ENCODE measurements at places on chromosomes 4 and X.

GRCh38 chrX:150406596-150406995, 43.5 kb downstream of the MAMLD1 start:
- no peak for DNase-seq

- no peak for DNase-seq
Measured at GRCh38 chrX:155880586-155881157, 473 bp upstream of the VAMP7 start.

DNA sequence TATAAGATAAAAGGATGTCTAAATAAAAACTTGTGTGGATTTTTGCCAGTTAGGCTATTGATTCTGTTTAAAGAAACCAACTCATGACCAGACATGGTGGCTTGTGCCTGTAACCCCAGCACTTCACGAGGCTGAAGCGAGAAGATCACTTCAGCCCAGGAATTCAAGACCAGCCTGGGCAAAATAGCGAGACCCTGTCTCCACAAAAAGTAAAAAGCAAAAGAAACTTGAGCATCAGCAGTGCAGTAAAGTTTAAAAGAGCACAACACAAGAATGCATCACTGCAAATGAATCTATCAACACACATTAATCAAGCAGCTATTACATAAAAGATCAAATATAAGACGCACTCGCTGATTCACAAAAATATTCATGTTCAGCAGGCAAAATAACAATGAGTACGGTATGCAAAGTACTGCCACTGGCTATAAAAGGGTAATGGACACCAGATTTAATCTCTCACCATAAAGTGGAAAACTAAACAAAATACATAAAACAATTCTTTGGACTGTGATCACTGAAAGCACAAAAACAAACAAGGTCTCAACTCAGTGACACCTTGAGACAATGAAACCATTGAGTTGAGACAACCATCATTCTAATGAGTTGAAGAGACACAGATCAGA, 41.3 kb downstream of the LRBA start:
- no peak for DNase-seq

DNA sequence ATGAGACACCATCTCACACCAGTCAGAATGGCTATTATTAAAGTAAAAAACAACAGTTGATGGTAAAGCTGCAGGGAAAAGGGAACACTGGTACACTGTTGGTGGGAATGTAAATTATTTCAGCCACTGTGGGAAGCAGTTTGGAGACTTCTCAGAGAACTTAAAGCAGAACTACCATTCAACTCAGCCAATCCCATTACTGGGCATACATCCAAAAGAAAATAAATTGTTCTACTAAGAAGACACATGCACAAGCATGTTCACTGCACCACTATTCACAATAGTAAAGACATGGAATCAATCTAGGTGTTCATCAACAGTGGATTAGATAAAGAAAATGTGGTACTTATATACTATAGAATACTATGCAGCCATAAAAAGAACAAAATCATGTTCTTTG, 135.0 kb downstream of the REELD1 start:
- no peak for DNase-seq

- no peak for DNase-seq
Measured at GRCh38 chr4:96952610-96953009, 1112.7 kb downstream of the PDHA2 start.

DNA sequence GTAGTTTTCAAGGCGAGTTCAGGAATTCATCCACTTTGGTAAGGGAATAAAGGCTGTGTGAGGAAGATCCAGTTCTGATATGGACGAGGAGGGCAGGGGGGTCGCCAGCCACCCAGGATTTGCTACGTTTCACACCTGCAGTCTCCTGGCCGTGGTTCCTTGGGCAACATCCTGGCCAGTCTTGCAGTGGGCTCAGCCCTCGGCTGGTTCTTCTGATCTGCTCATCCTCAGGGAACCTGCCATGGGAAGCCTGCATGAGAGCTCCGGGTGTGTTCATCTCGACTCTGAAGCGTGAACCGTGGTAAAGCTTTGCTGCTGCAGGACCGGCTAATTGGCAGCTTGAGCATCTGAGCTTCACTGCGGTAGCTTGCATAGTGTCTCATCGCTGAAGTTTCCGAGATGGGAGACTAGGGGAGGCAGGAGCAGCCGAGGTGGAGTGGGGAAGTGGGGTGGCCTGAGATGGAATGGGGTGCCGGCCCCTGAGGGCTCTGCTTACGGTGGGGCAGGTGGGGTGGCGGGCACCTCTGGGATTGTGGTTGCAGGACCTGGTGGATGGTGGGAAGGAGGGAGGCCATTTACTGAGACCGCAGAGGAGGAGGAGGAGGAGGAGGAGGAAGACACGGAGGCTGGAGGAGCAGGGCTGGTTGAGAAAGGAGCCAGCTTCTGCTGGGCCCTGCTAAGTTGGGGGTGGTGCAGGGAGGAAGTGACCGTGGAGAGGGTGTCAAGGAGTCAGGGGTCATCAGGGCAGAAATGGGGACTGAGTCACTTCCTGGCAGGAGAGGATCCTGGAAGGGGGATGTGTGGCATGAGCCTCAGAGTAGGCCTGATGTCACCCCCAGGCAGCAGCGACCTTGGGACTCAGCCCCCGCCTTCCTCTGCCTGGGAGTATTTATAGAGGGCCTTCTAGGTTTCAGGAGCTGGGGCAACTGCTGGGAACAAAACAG, 213.1 kb upstream of the PSAPL1 start:
- DNase-seq = no peak

DNA sequence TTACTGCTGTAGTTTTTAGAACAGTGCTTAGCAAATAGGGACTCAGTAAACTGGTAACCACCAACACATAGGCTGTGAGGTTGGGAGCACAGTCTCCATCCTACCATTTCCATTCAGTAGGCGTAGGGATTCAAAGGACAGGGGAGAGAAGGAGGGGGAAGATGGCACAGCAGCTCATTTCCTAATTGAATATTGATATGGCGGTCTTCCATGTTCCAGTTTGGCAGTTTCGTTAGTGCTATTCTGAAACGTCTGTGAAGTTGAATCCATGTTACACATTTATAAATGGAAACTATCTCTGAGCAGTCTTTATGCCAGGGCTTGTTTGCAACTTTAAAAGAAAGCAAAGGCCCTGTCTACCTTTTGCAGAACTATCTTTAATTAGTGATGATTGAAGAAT, 105.5 kb downstream of the PARM1 start:
- no peak for DNase-seq

- DNase-seq = no peak
Measured at GRCh38 chr4:125389713-125390112, 75.0 kb downstream of the FAT4 start.

- no peak for DNase-seq
Measured at GRCh38 chr4:168868044-168868781, 141.8 kb downstream of the CBR4 start.

GRCh38 chrX:6778544-6779503, 243.9 kb upstream of the VCX3A start:
- no peak for DNase-seq

DNA sequence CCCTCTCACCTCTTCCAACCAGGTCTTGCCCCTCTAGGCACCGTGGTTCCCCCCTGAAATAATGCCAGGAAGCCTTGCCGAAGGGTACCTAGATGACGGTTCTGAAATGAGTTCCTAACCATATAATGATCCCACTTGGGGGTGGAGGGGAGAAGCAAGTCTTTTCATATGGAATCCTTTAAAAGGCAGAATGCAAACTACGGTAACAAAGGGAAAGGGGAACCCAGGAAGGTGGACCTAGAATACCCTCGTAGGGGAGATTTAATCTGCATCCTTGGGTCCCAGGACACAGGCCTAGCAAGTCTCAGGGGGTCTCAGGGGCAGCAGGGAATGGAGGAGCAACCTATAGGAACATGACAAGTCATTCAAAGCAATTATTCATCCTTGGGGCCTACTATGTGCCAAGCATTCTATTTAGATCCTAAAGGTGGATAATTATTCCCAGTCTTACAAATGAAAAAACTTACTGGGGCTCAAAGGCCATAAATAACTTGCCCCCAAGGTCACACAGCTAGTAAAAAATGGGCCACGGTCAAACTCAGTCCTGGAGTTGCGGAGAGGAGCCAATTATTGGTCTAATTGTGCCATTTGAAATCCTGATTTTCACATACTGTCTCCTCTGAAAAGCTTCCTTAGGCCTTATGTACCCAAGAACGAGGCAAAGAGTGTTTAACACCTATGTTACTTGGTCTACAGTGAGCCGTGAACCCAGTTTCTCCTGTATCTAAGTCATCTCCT, 8.8 kb downstream of the BCOR start:
- no peak for DNase-seq

- DNase-seq = no peak
Measured at GRCh38 chr4:53101191-53101581, 239.1 kb downstream of the RASL11B start.

- no peak for DNase-seq
Measured at GRCh38 chr4:98094118-98094517, 49.2 kb downstream of the STPG2 start.

- DNase-seq = no peak
Measured at GRCh38 chr4:109499513-109499912, 60.5 kb upstream of the MCUB start.

- no peak for DNase-seq
Measured at GRCh38 chr4:26032142-26032541, 118.1 kb downstream of the SMIM20 start.

GRCh38 chr4:107125496-107125895, 89.4 kb upstream of the DKK2 start:
- no peak for DNase-seq

DNA sequence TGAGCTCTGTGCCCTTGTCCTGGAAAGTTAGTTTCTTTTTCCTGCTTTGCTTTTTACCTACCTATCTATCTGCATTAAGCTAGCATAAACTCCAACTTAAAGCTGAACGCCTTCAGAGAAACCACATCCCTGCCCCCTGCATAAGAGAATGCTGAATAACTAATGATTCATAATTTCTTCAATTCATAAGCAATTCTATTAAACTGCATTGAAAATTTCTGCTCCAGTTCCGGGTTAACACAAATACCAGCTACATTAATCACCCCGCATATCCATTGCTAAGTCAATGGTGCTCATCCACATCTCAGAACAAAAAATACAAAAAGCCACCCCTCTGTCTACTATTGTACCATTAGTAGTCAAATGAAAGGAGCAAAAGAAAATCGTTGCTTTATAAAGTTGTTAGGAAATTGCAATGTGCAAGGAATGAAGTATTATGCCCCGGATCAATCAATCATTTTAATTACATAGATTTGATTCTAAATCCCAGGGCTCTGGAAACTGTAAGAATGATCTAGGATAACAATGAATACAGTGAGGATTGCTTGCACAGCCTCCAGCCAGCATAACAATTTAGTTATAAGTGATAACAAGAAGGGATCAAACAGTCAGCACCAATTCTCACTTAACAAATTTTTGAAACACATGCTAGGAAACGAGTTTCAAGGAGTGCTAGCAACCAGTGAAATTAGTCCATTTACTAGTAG, 106.8 kb downstream of the ELOVL6 start:
- DNase-seq = no peak

- no peak for DNase-seq
Measured at GRCh38 chr4:110454441-110454840, 21.5 kb upstream of the ENPEP start.

DNA sequence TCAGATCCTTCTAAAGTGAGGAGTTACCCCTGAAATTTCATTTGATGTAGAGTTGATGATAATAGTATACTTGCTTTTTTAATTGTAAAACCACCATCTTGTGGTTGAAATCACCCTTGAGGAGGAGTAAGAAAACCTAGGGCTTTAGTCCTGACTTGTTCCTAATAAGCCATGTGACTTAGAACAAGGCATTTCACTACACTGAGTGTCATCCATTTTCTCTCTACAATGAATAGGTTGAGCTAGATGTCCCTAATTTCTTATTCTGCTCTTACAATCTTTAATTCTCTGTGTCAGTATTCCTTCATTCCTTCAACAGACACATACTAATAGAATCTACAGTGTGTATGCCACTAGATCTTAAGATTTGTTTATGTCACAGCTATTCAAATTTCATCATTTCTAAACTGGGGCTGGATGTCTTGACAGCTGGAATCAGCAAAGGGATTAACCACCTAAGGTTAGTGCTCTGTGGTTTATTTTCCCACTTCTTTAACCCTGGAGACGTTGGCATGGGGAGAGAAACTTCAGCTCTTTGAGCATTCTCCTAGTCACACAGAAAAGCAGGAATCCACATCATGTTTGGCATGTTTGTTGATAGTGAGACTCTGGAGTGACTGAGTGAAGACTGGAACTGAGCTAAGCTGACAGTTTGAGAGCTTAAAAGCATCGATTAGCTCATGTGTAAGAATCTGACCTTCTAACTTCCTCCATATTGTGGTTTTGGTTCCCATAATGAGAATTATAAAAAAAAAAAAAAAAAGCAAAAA, 246.3 kb downstream of the NDST4 start:
- DNase-seq = no peak

DNA sequence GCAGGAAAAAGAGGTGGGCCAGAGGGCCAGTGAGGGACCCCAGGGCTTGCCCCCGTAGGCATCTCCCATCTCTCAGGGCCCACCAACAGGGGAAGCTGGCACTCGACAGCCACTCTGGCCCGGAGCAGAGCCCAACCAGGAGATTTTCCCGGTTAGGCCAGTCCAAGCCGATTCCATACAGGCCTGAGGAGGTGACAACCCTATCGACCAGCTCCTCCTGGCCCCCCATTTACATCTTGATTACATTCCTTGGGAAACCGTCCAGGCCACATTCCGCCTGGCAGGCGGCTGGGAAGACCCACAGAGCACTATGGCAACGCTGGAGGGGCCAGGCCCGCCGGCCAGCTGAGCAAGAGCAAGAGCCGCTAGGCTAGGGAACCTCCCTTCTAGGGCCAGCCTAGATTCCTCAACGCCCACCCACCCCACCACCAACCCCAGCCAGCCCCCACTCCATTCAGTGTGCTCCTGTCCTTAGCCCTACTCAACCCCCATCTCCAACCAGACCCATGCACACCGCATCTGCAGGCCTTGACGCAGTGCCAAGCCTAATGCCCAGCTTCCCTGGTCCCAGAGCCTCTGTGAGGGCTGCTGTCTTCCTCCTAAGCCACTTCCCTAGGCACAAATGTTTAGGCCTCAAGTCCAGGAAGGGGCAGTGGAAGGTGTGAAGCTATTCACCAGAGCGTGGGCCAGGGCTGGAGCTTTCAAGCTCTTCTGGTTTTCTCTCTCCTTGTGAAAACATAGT, 161.2 kb downstream of the EFNB1 start:
- no peak for DNase-seq
